ENCODE measurements at places on chromosomes 12 and 14.
A peak's percentile ranks its signal among the peaks of the same experiment; 100 is the strongest.

DNA sequence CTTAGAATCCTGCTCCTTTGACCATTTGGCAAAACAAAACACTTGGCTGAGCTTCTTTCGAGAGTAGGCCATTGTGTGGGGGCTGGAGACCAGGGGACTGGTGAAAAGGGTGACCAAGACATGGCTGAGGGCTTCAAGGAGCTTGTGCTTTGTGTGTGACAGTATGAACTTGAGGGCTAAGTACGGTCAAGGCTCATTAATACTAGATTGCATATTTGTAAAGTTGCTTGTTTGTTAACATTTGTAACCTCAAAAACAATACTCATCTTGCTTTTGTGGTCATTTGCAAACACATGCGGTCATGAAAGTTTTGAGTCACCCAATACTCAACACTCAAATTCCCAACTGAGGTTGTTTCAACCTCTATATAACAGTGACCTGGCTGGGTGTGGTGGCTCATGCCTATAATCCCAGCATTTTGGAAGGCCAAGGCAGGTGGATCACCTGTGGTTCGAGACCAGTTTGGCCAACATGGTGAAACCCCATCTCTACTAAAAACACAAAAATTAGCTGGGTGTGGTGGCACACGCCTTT, 42.5 kb downstream of the ZFYVE26 start:
- DNase-seq: peak; percentile 2

GRCh38 chr12:53059434-53060063, 9.7 kb downstream of the TNS2 start:
- DNase-seq: no peak

DNA sequence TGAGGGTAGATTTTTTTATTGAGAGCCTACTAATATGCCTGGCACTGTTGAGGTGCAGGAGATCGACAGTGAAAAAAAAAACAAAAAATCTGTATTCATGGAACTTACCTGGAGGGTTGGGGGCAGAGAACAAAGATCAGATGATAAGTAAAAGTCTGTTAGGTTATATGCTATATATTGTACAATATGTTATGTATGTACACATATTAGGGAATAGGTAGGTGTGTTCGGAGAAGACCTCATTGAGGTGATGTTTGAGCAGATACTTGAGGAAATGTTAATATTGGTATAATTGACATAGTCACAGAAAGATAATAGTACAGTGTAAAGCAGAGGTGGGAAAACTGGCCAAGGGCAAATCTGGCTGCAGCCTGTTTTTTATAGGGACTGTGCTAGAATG, 5.6 kb downstream of the ARF6 start:
- DNase-seq: no peak

DNA sequence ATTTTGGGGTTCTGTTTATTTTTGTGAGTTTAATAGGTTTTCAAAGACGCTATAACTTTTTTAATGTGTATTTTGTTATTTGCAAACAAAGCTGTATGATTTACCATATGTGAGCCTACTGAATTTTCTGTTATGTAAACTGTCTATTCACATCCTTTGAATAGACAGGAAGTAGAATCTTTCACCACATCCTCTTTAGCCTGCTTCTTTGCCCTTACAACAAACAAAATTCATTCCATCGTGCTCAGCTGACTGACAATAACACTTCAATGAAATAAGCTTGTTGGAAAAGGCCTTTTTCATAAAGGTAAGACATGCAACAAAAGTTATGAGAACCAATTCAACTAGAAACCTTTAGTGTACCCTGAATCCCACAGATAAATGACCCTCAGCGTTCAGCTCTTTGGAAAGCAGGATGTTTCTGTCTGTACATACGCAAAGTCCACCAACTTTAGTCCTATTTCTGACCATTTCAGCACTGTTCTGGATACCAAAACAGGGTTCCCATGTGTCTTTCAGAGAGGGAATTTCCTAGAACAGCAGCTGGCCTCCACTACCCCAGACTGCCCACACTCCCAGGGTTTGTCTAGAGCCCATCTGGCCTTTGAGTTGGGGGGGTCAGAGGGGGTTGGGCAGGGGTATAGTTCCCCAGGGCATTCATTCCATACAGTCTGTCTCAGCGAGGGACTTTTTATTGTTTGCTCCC, 71.3 kb downstream of the DUSP6 start:
- no peak for DNase-seq

- DNase-seq: no peak
Measured at GRCh38 chr14:32933629-32934072, 5.0 kb upstream of the NPAS3 start.

DNA sequence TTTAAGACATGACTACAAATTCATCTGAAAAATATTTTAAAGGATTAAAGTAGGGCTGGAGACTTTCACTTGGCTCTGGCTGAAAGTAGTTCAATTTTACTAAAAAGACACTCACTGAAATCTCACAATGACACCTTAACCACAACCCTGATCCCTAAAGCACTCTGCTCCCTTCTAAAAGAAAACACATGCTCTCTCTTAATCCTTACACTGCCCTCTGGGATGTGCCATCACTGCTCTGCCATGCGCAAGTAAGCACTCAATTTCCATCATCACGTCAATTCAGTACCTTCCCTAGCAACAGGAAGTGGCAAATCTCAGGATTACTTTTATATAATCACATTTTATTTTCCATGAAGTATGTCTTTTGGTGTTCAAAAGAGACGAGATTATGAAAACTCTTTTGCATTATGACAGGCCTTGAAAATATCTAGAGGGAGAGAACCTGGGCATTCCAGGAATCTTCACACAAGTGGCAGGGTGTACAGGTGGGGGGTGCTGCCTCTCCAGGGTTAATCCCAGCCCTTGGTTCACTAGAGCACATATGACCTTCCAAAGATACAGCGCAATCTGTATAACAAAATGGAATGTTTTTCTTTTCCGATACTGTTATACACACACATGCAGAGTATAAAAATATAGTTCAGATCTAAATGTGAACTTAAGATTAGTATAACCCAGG, 7.3 kb downstream of the ATG14 start:
- DNase-seq: no peak

GRCh38 chr12:51883998-51884675, 3.8 kb upstream of the ANKRD33 start:
- DNase-seq: no peak

DNA sequence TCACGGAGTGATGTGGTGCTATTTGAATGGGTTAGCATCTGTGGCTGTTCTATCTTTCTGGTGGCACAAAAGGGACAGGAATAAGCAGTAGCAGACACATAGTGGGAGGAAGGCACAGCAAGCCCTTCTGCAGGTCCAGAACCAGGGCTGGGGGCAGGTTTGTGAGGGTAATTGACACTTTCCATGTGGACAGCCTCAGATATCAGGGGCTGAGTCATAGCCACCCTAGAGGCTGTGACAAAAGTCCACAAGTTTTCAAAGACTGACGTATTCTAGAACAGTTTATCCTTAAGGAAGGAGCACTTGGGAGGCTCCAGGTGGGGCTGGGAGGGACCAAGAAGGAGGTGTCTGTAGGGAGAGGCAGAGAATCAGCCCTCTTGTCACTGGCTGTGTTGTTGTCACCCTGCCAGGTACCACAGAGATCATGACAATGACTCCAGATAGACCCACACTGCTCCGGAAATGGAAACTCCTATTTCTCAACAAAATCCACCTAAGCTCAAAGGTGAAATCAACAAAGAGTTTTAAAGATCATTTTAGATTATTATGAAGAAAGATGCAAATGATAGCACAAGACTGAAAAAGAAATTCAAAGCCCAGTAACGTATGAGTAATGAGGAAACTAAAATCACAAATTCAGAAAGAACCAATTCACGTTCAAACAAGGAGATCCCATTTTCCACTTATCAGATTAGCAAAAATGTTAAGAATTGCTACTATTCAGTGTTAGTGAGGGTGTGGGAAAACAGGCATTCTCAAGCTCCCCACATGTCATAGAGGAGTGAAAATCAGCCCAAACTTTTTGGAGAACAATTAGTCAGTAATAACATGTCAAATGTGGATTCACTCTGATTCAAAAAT, 48.3 kb downstream of the NFKBIA start:
- no peak for DNase-seq

- DNase-seq: no peak
Measured at GRCh38 chr12:30878024-30878423, 48.5 kb upstream of the TSPAN11 start.

DNA sequence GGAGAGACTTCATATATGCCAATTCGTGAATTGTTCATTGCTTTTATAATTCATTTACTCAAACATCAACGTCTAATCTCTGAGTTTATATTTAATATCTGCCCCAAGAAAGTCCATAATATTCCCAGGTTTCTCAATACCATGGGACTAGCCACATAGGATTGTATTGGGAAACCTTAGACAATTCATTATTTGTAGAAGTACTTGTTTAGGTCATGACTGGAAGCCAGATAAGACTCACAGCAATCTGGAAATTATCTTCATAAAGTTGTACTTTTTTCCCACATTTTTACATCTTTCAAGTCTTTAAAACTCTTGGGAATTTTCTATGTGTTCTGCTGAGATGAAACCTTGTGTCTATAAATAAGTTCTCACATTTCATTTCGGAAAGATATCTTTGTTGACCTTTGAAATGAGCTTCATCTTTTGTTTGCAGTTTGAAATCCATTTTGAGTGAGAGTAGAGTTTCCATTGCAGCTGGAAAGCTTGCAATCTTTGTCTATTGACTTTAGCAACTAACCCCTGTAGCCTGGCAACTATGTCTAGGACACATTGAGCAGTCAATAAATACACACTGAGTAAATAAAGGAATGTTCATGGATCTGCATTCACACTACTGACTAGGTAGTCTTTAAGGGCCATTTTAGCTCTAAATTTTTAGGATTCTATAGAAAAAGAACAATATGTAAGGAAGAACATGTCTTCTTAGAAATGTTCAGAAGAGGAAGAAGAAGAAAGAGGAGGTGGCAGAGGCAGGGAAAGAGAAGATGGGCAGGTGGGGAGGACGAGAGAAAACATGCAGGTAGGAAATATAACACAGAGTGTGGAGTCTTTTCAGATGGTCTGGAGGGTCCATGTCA, 154.4 kb downstream of the LRIG3 start:
- DNase-seq: no peak

DNA sequence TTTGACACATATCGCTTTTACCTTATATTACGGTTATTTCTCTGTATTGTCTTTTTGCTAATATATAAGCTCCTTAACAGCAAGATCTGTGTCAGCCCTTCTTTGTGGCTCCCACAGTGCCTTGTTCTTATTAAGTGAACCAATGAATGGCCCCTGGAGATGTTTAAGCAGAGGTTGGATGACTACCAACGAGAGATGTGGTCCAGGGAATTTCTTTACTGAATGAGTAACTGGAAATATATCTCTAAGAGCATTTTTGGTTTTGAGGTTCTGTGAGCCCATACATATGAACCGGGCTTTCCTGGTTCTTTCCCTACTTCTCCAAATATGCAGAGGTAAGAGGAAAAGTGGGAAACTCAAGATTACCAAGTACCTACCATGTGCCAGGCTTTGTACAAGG, 23.5 kb downstream of the CALCOCO1 start:
- DNase-seq: no peak

- DNase-seq: no peak
Measured at GRCh38 chr14:35444104-35444503, 39.6 kb upstream of the NFKBIA start.

- DNase-seq: no peak
Measured at GRCh38 chr12:26690601-26691000, 142.4 kb downstream of the ITPR2 start.

- DNase-seq: no peak
Measured at GRCh38 chr14:104157016-104157928, 18.9 kb downstream of the KIF26A start.

Data from Panc1 (cell line).